ENCODE measurements at places on chromosomes 2 and 18.

GRCh38 chr2:95552911-95553310, 38.9 kb upstream of the TRIM43 start:
- no peak for DNase-seq

- DNase-seq = no peak
These were observed 17.8 kb upstream of the TMEM18 start for GRCh38 chr2:694906-695510.

DNA sequence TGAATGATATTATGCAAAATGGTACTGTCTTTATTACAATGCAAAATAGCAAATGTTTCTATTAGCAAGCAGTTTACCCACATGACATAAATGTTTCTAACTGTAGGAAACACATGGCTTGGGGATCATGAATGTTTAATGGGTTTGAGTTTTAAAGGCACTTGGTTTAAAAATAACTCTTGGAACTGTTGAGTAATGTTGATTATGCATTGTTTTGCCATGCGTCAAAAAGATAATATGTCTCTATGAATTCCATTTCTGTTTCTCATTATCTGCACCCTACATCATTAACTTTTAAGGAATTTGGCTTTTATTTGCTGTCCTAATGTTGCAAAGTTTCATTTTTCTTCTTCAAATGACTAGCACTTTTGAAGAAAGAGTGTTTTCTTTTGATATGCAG, 1355.5 kb downstream of the SUCLG1 start:
- DNase-seq = no peak

DNA sequence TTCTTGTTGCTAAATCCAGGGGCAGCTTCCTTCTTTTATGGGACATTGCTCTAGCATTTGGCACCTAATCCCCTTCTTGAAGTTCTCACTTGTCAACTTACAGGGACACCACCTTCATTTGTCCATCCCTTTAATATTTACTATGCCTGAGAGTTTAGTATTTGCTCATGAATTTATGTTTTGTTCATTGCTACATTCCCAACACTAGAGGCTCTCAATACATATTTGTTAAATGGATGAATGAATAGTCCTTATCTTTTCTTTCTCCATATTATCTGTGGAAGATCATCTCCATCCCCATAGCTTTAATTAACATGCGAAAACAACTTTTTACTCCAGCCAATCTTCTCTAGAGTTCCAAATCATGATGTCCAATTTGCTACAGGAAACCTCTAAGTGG, 5.4 kb downstream of the CWC22 start:
- DNase-seq = no peak

DNA sequence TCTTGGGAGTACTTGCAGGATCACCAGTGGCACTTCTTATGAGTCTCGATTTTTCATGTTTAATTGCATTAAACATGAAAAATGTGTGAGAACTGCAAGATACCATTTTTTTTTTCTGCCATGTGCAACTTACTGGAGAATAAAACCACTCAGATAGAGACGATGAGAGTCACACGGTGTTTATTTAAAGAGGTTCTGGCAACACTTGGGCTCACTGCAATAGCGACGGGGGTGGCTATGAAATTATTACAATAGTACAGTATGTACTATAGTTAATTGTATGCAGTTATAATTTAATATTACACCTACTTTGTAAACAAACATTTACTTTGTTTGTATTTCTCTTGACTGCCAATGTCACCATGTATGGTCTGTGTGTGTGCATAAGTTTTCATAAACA, 479.8 kb downstream of the NUP35 start:
- no peak for DNase-seq

GRCh38 chr2:163205589-163206254, 367.2 kb upstream of the KCNH7 start:
- DNase-seq = no peak

Data from hematopoietic multipotent progenitor cell treated with erythropoietin and hydrocortisone succinate and interleukin-3 and kit ligand, for 17 days (in vitro differentiated cells).